Activated naive CD8-positive, alpha-beta T cell treated with anti-CD3 and anti-CD28 coated beads, Interleukin-2, amount 50 U/mL, for 24 hours (primary cell): ENCODE measurements at places on chromosomes 12 and 14.
A peak's percentile ranks its signal among the peaks of the same experiment; 100 is the strongest.

DNA sequence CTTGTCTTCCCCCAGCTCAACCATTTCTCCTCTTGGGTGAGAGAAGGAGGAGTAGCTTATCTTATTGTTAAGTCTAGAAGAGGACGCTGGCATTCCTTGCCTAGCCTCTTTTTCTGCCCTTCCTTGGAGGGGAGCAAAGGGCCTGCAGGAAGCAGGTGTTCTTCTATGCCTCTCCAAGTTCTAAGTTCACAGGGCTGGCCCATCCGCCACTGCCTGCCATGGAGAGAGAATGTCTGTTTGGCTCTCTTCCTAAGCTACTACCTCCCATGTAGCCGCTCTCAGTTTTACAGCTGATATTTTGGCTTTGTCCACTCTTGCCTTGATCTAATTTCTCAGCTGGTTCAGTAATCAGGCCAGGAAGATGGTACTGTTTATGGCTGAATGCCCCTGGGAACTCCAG is 201.2 kb downstream of the NTF3 start:
- H3K27ac ChIP-seq, result no peak overlapping the region
- no peak overlapping the region for H3K4me3 ChIP-seq
- H3K36me3 ChIP-seq, result no peaks in the 10 kb centered on the region
- peaks cover 8% of the 10 kb centered on the region for H3K27me3 ChIP-seq
- DNase-seq, result no peak

- H3K4me1 ChIP-seq, result peaks cover 63% of the 10 kb centered on the region
- no peak overlapping the region for H3K4me3 ChIP-seq
- DNase-seq, result no peak
- peak overlapping the region; percentile 80 for H3K27ac ChIP-seq
- no peaks in the 10 kb centered on the region for H3K27me3 ChIP-seq
These were observed 21.6 kb downstream of the RFC5 start for GRCh38 chr12:118038137-118038536.

GRCh38 chr12:6979021-6979420 is 8.3 kb downstream of the EMG1 start:
- DNase-seq, result no peak
- H3K27me3 ChIP-seq, result no peaks in the 10 kb centered on the region
- H3K4me3 ChIP-seq, result no peak overlapping the region
- peaks cover 49% of the 10 kb centered on the region for H3K36me3 ChIP-seq
- peak overlapping the region; percentile 74 for H3K27ac ChIP-seq
- H3K4me1 ChIP-seq, result peaks cover 11% of the 10 kb centered on the region

- no peak overlapping the region for H3K27ac ChIP-seq
- H3K36me3 ChIP-seq, result no peaks in the 10 kb centered on the region
- DNase-seq, result no peak
- H3K4me3 ChIP-seq, result no peak overlapping the region
- H3K27me3 ChIP-seq, result no peaks in the 10 kb centered on the region
These were observed 189.8 kb upstream of the PRICKLE1 start for GRCh38 chr12:42779186-42779859.

- H3K27ac ChIP-seq, result no peak overlapping the region
- no peaks in the 10 kb centered on the region for H3K27me3 ChIP-seq
- no peak for DNase-seq
- H3K36me3 ChIP-seq, result no peaks in the 10 kb centered on the region
- H3K4me3 ChIP-seq, result no peak overlapping the region
These were observed 28.8 kb downstream of the ZFHX2 start for GRCh38 chr14:23522643-23523198.

DNA sequence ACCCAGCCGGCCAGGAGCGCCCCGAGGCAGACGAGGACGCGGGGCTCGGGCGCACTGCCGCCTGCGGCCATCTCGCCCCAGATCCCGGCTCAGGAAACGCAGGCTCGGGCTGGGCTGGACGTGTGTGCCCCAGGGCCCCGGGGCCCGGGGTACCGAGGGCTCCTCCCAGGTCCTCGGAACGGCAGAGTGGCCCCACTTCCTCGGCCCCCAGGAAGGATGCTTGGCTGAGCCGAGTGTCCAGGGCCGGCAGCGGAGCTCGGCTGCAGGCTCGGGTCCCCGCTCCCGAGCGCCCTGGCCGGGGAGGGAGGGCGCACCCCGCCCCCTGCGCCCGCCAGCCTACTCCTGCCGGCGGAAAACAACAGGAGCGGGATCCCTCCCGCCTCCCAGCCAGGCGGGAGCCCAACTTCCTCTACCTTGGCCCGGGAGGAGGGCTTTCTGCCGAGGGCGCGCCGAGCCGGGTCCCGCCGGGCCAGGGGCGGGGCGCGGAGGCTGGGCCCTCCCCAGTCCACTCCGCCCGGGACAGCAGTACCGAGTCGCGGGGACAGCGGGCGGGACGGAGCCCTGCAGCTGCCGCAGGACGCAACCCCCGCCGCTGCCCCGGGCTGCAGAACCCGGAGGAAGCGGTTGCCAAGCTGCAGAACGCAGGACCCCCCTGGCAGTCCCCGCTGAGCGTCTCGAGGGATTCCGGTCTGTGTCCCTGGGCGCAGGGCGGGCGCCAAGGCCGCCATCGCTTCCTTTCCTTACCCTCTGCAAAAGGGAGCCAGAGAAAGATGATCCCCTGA is at the start of gene VSIG10:
Gene VSIG10 (minus strand): TSS at position 411 of the 782 bp plus-strand sequence. CDS start 340 bp downstream, at position 71.
- H3K36me3 ChIP-seq, result no peaks in the 10 kb centered on the region
- DNase-seq, result peak; percentile 21
- H3K27ac ChIP-seq, result peak within 1 kb of the TSS; percentile 64
- H3K27me3 ChIP-seq, result peaks cover 22% of the 10 kb centered on the region

- no peak overlapping the region for H3K27ac ChIP-seq
- no peaks in the 10 kb centered on the region for H3K36me3 ChIP-seq
- H3K4me1 ChIP-seq, result no peaks in the 10 kb centered on the region
- DNase-seq, result no peak
- H3K27me3 ChIP-seq, result peaks cover 16% of the 10 kb centered on the region
These were observed 253.7 kb downstream of the SNAPC1 start for GRCh38 chr14:62015945-62016344.

GRCh38 chr12:121894633-121895032 is 6.0 kb downstream of the PSMD9 start:
- peaks cover 26% of the 10 kb centered on the region for H3K36me3 ChIP-seq
- H3K4me3 ChIP-seq, result no peak overlapping the region
- peak overlapping the region; percentile 46 for H3K27ac ChIP-seq
- DNase-seq, result no peak

- H3K4me3 ChIP-seq, result no peak overlapping the region
- H3K27me3 ChIP-seq, result no peaks in the 10 kb centered on the region
- DNase-seq, result no peak
- H3K4me1 ChIP-seq, result no peaks in the 10 kb centered on the region
These were observed 42.0 kb downstream of the CALM1 start for GRCh38 chr14:90438841-90439240.

DNA sequence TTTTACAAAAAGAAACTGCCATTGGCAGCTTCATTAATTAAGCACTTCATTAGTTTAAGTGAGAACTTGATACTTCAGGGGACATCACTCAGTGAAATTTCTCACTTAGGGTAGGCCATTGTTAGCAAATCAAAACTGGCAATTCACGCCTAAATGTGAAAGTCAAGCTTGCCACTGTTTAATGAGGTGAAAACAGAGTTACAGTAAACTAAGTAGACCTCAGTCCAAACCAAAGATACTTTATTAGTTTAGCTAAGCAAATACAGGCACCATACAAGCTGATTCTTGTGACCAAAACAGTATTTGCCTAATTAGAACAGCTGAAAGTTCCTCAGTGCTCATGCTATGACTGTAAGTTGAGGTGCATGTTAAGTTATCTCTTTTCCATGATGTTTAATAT is 176.5 kb upstream of the CPNE8 start:
- H3K4me3 ChIP-seq, result no peak overlapping the region
- H3K4me1 ChIP-seq, result no peaks in the 10 kb centered on the region
- DNase-seq, result no peak
- H3K27me3 ChIP-seq, result no peaks in the 10 kb centered on the region
- H3K27ac ChIP-seq, result no peak overlapping the region

DNA sequence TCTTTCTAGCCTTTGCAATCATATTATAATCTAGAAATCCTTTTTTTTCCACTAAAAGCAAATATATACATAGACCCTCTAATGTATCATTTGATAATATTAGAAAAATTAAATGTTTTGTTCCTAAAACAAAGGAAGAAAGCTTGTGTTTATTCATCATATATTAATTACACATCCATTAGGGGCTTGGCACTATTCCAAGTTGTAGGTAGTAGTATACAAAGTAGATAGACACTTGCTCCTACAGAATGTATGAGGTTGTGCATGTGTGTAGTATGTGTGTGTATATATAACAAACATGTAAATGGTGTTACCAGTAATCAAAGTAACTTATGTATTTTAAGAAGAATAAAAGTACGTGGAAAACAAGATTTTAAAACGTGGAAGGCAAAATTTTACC is 15.0 kb upstream of the KCNMB4 start:
- no peak for DNase-seq
- no peak overlapping the region for H3K4me3 ChIP-seq
- H3K36me3 ChIP-seq, result peaks cover 29% of the 10 kb centered on the region
- H3K27me3 ChIP-seq, result no peaks in the 10 kb centered on the region

DNA sequence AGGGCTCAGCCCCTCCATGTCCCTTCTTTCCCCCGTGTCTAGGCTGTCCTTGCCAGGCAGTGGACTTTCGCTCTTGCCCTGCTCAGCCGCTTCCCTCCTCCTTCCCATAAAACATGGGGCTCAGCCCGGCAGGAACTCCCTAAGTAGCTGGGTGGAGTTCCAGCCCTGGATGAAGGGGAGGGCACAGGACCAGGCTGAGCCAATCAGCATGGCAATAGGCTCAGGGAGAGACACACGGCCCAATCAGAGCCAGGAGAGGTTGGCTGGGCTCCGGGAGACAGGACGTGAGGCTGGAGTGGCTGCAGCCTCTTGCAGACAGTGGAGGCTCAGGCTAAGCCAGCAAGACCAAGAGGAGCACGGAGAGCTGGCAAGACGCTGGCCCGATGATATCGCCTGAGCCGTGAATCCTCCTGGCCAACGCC is 54.3 kb downstream of the GALNT9 start:
- DNase-seq, result no peak
- H3K4me3 ChIP-seq, result no peak overlapping the region
- H3K36me3 ChIP-seq, result no peaks in the 10 kb centered on the region
- peaks cover 32% of the 10 kb centered on the region for H3K27me3 ChIP-seq

DNA sequence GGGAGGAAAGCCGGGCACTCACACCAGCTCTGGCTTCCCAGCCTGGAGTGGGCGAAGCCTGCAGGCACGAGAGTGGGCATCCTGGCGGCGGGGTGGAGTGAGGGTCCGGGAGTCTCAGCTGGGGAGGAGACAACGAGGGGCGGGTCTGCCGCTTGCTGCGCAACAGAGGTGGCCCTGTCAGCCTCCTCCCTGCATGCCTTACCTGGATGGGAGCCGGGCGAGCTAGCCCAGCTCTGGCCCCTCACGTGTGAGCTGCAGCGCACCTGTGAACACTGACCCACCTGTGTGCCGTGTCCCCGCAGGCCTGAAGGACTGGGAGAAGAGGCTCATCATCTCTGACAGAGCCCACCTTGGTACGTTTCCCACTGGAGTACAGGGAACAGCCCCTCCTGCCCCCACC is 13.9 kb upstream of the SIVA1 start:
- H3K4me1 ChIP-seq, result peaks cover 2% of the 10 kb centered on the region
- H3K27me3 ChIP-seq, result no peaks in the 10 kb centered on the region
- H3K4me3 ChIP-seq, result no peak overlapping the region
- no peaks in the 10 kb centered on the region for H3K36me3 ChIP-seq
- H3K27ac ChIP-seq, result no peak overlapping the region

DNA sequence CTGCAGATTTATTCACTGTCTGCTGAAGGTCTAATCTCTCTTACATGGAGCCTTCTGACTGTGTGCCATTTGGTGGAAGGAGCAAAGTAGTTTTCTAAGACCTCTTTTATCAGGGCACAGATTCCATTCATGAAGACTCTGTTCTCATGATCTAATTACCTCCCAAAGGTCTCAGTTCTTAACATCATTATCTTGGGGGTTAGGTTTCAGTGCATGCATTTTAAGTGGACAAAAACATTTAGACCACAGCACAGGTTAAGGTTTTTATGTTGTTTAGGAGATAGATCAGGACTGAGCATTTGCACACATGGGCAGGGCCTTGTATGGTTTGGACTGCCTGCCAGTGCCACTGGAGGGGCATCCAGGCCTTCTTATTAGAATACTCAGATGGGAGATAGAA is 746.1 kb downstream of the C12orf50 start:
- no peak overlapping the region for H3K27ac ChIP-seq
- no peak for DNase-seq

- DNase-seq, result no peak
- H3K4me3 ChIP-seq, result no peak overlapping the region
- H3K36me3 ChIP-seq, result no peaks in the 10 kb centered on the region
- no peak overlapping the region for H3K27ac ChIP-seq
- H3K27me3 ChIP-seq, result no peaks in the 10 kb centered on the region
- H3K4me1 ChIP-seq, result no peaks in the 10 kb centered on the region
These were observed 96.7 kb upstream of the NOVA1 start for GRCh38 chr14:26694521-26694920.

GRCh38 chr12:49563951-49564685 is 3.8 kb downstream of the MCRS1 start:
- peaks cover 66% of the 10 kb centered on the region for H3K4me1 ChIP-seq
- no peak overlapping the region for H3K4me3 ChIP-seq
- DNase-seq, result no peak
- H3K27me3 ChIP-seq, result peaks cover 3% of the 10 kb centered on the region
- no peak overlapping the region for H3K27ac ChIP-seq

- no peaks in the 10 kb centered on the region for H3K27me3 ChIP-seq
- H3K4me3 ChIP-seq, result no peak overlapping the region
- no peak overlapping the region for H3K27ac ChIP-seq
- no peak for DNase-seq
- no peaks in the 10 kb centered on the region for H3K36me3 ChIP-seq
These were observed 956.4 kb upstream of the TMEM132C start for GRCh38 chr12:127310548-127310947.

DNA sequence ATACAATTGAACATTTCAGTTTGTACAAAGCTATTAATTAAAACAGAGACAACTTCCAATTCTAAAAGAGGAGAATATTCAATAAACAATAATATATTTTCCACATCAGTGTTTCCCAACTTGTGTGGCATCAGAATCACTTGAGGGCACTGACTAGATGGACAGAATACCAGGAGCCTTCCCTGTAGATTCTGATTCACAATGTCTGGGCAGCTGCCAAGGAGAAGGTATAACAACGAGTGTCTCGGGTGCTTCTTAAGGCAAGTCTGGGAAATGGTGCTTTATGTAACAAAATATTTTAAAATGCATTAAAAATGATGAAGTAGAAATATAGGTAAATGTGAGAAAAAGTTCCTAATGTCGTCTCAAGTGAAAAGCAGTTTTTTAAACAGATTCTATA is 26.2 kb downstream of the GALC start:
- no peak for DNase-seq
- peaks cover 24% of the 10 kb centered on the region for H3K36me3 ChIP-seq
- no peaks in the 10 kb centered on the region for H3K27me3 ChIP-seq
- H3K27ac ChIP-seq, result no peak overlapping the region
- H3K4me3 ChIP-seq, result no peak overlapping the region
- peaks cover 3% of the 10 kb centered on the region for H3K4me1 ChIP-seq

DNA sequence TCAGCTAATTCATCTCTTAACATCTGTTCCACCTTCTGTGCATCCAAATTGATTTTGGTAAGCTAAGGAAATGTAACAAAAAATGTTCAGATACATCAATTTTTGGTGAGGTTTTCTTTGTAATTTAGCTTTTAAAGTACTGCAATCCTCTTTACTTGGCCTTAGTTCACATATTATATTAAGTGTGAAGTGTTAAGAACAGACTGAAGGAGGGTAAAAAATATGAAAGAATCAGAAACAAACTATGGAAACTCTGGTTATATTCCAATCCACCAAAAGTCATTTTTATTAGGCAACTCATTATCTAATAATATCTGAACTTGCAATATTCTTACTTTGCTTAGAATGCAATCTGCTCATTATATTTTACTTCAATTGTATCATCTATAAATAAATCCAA is 49.1 kb downstream of the CEP290 start:
- no peaks in the 10 kb centered on the region for H3K4me1 ChIP-seq
- H3K27ac ChIP-seq, result no peak overlapping the region
- no peaks in the 10 kb centered on the region for H3K27me3 ChIP-seq

GRCh38 chr14:71322655-71323250 is 415.5 kb downstream of the PCNX1 start:
- peak overlapping the region; percentile 91 for H3K4me3 ChIP-seq
- peak overlapping the region; percentile 2 for H3K27ac ChIP-seq
- no peak for DNase-seq
- H3K4me1 ChIP-seq, result peaks cover 66% of the 10 kb centered on the region
- H3K27me3 ChIP-seq, result peaks cover 2% of the 10 kb centered on the region
